ENCODE measurements at places on chromosomes 3 and 15.

GRCh38 chr3:13509816-13510192, 29.7 kb downstream of the HDAC11 start:
- H3K4me3 ChIP-seq: no peak overlapping the region
- H3K4me1 ChIP-seq: peaks cover 2% of the 10 kb centered on the region
- no peak overlapping the region for H3K27ac ChIP-seq

- peak overlapping the region; percentile 46 for H3K27ac ChIP-seq
- H3K36me3 ChIP-seq: peaks cover 54% of the 10 kb centered on the region
- H3K27me3 ChIP-seq: no peaks in the 10 kb centered on the region
- DNase-seq: no peak
Measured at GRCh38 chr3:141493184-141493583, 6.4 kb downstream of the RASA2 start.

GRCh38 chr3:129277829-129278271, 820 bp upstream of the HMCES start:
- peaks cover 29% of the 10 kb centered on the region for H3K36me3 ChIP-seq
- H3K4me3 ChIP-seq: peak overlapping the region; percentile 91
- peaks cover 37% of the 10 kb centered on the region for H3K4me1 ChIP-seq
- H3K27me3 ChIP-seq: no peaks in the 10 kb centered on the region
- no peak for DNase-seq
- H3K27ac ChIP-seq: peak overlapping the region; percentile 90

DNA sequence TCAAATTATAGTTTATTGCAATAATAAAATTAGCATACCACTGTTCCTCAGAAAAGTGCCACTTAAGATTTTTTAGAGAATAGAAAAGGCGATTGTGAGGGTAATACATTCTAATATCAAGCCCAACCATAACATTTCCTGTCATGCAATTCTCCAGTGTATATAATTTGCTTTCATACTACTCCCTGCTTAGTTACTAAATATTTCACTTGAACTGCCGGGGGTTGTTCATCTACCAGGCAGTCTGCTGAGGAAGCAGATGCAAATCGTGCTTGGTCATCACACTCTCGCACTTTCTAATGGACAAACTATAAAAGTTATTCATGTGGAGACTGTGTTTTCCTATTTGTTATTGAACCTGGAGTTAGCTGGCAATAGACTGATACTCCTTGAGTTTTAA, 645.6 kb upstream of the CBLB start:
- DNase-seq: no peak
- no peaks in the 10 kb centered on the region for H3K4me1 ChIP-seq
- peaks cover 2% of the 10 kb centered on the region for H3K36me3 ChIP-seq
- H3K27ac ChIP-seq: no peak overlapping the region
- H3K4me3 ChIP-seq: no peak overlapping the region
